Aorta (tissue), 5 donors: ENCODE measurements at places on chromosomes 16 and 17.
A peak's percentile ranks its signal among the peaks of the same experiment; 100 is the strongest.

DNA sequence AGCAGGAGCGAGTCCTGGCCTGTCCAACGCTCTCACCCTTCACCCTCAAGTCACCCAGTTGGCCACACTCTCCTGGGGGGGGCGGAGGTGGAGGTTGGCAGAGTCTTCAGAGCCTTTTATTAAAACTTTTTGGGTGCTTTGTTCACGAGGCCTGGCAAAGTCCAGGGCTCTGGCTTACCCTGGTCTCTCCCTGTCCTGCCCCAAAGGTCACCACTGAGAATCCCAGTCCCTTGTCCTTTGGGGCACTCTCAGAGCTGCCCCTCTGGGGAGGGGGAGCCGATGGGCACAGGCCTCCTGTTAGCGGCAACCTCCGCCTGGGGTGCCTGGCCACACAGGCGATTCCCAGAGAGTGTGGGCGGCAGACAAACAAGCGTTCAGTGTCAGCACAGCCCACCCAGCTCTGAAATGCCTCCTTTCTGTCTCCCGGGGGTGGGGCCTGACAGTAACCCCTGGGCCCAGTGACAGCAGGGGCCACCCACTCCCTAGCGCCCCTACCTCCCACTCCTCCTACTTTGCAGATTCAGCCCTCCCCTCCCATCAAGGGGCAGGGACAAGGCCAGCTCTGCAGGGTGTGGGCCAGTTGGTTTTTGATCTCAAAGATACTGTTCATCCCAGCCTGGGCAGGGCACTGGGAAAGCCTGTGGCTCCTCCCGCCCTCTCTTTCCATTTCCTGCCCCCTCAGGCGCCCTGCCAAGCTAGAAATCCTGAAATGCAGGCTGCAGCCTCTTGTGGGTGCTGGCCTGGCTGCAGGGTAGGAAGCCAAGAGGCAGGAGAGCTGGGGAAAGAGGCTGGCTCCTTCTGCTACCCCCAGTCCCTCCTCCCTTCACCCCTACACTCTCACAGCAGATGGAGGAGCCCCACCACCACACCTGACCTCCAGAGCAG, 36.6 kb upstream of the EMP2 start:
- DNase-seq: peak; percentile 72

DNA sequence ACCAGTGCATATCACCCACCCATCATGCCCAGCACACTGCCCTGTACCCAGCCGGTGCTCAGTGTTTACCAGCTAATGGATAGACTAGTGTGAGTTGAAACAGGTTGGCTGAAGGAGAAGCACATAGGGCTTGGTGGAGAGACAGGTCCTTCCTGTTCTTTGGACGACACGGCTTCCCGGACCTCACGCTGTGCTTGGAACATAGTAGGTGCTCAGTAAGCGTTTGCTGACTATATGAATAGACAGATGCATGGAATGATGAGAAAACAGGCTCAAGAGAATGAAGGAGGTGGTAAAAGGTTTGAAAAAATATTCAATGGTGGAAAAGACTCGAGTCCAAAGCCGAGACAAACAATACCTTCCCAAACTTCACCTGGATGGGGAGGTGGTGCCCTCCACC, 6.8 kb upstream of the FADS6 start:
- no peak for DNase-seq

DNA sequence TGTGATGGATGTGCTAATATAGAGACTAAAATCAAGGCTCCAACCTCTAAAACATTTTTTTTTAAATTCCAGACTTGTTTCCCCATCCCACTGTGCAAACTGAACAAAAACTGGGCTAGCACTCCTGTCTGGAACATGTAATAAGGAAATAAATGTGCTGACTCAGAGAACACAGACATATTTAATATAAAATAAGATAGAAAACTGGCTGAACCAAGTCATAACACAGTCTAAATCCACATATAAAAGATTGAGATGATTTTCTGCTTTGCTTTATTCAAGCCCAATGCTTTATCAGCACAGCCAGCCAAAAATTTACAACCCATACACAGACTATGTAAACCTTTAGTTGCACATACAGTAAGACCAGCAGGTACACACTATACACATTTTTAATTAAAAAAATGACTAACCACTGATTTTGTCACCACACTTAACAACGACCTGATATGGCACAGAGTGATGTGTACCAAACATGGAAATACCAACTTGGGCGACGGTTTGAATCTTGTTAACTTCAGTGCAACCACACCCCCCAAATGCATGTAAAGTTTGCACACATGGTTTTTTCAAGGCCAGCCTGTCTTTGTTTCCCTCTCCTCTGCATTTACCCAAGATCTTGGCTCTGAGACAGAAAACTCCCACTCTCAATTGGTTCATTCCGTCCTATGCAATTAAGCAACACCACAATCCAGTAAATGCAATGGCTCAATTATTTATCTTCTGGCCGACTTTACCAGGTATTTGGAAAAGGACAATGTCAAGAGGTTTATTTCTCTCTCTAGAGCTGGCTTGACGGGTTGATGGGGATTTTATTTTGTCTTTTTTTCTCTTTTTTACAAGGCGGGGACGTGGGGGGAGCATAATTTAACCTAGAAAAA, 1.2 kb downstream of the STAT3 start:
- DNase-seq: no peak

DNA sequence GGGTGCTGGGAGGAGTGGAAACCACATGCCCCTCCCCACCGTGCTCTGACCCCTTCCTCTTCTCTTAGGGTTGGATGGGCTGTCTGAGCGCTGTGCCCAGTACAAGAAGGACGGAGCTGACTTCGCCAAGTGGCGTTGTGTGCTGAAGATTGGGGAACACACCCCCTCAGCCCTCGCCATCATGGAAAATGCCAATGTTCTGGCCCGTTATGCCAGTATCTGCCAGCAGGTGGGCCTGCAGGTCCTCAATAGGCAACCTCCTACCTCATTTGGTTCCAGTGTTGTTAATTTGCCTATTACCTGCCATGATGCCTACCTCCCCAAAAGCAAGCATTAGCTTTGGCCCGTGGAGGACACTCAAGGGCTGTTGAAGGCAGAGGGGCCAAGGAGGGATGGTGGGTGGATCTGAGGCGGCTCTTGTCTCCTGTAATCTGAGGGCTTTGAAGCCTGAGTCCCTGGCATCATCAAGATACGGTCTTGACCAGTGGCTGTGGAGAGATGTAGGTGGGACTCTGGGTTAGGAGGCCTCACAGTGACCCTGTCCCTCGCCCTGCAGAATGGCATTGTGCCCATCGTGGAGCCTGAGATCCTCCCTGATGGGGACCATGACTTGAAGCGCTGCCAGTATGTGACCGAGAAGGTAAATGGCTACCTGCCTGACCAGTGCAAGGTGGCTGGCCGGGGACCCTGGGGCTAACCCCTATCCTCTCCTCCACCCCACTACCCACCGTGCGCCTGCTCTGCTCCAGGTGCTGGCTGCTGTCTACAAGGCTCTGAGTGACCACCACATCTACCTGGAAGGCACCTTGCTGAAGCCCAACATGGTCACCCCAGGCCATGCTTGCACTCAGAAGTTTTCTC, 3.4 kb downstream of the ALDOA start:
- DNase-seq: no peak

DNA sequence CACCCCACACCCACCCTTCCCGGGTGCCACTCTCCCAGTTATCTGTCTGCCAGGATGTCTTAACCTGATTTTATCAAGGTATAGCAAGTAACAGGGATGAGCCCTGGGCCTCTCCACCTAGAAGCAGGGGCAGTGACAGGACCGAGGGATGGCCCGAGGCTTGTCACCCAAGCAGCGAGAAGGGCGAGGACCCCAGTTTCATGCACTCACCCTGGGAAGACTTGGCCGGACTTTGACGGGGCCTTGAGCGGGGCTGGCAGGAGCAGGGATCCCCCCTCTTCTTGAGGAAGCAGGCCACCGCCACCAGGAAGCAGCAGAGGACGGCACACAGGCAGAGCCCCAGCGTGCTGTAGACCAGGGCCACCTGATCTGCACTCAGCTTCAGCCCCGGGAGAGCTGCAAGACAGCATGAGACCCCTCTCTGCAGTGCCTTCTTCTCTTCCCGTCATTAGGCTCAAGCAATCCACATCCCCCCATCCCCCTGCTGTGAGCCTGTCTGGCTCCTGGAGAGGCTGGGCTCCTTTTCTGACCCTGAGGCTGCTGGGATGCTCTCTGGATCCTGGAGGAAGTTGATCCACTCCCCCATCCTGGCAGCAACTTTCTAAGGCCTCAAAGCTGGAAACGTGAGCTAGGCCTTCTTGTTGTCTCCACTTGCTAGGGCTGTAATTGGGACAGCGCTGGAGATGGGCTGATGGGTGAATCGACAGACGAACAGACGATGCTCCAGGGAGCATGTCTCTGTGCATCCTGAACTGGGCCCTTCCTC, 31.6 kb downstream of the TNFRSF13B start:
- DNase-seq: peak; percentile 74

- DNase-seq: peak; percentile 82
Observed at GRCh38 chr17:18187821-18188761, 4.5 kb downstream of the ALKBH5 start.

GRCh38 chr17:79010304-79010646, 711 bp upstream of the CANT1 start:
- DNase-seq: no peak

DNA sequence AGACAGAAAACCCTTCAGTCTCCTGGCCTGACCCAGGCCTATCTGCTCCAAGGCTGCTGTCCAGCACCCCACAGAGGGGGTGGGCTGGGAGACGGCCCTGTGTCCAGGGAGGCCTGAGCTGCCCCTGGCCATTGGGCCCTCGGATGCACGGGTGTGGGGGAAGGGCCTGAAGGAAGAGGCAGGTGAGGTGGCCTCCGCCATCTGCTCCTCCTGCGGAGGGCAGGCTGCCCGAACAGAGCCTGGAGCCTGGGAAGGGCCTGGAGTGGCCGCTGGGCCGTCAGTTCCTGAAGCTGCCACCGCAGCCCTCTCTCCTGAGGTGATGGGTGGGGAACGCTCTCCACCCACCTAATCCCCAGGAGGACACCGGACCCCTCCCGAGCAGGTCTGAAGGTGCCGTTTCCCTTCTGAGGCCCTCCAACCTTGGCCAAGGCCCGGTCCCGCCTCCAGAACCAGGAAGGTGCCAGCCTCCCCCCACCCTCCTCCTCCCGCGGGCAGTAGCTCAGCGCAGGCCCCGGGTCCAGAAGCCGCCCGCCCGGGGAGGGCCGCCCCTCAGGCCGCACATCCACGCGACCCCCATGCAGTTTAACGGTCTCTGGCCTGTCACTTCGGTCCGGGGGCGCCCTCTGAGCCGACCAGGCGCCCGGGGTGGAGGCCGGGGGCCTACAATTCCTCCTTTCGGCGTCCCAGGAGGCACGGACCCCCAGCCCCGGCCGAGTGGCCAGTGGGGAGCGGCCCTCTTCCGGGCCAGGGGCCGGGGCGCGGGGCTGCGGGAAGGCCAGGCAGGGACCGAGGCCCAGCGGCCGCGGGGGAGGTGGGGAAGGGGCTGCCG, 835 bp downstream of the FBXL16 start:
- DNase-seq: no peak

GRCh38 chr17:74759941-74760340, 11.5 kb downstream of the NHERF1 start:
- DNase-seq: no peak

GRCh38 chr17:32490101-32490482, 3.3 kb downstream of the CDK5R1 start:
- DNase-seq: no peak

DNA sequence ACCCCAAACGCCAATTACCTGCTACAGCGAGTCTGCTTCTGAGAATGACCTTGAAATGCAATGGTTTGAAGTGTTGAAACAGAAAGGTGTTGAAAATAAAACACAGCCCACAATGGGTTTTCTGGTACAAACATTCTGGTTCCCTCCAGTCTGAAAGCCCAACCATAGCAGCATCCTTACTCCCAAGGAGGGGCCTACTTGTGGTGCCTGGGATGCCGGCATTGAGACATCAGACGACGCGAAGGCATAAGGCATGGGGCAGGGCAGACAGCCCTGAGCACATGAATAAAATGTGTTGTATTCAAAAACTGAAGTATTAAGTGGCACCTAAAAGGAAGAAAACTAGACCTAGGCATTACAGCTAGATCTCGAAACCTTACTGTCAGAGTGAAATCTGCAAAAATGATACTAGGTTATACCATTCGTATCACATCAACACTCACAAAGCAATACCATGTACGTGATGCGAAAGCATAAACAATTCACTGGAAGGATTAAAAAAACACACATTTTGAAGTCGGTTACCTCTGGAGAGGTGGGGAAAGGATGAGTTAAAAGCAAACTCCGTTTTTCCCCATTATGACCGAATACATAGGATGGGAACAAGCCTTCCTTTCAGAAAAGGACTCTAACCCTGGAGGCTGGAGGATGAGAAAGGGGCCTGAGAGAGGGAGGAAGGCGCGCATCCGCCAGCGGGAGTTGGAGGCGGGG, 702 bp downstream of the NUDT21 start:
- DNase-seq: no peak

- DNase-seq: no peak
Observed at GRCh38 chr16:6189216-6189615, 1091.6 kb upstream of the EEF2KMT start.
